ENCODE measurements at places on chromosomes 16 and 17.

- no peak for DNase-seq
Observed at GRCh38 chr16:52450916-52451315, 96.0 kb downstream of the TOX3 start.

DNA sequence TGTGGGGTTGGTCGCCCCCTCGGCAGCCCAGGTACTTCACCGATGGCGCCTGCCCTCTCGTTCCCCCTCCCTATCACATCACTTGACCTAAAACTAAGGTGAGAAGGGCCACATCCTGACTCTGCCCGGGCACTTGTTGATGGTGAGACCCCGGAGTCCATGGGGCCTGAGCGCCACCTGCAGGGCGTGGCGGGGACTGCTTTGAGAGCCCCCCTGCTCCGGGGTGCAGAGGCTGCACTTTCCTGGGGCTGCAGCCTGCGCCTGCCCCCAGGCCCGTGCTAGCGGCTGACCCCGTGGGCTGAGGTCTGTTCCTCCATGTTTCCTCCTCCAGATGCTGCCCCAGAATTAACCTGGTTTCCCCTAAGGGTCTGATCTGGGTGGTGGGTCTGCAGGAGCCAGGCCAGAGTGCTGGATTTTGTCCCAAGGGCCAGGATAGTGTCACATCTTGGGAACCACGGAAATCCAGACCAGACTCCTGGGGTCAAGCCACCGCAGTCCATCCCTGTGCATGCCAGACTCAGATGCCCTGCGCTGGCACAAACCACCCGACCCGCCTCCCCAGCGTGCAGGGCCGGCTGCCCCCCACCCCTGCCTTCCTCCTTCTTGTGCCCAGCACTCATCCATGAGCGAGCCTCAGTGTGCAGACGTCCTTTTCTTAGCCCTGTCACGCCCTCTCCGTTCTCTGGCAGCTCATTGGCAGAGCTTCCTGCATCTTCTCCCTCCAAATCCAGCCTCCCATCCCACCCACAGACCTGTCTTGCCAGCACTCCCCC is 2.7 kb downstream of the NDUFAF8 start:
- peak; percentile 52 for DNase-seq

- DNase-seq = no peak
Observed at GRCh38 chr16:12392585-12393091, 411.0 kb downstream of the CPPED1 start.

- DNase-seq = no peak
Observed at GRCh38 chr17:60905709-60906108, 228.1 kb downstream of the BCAS3 start.

GRCh38 chr16:55349867-55350266 is 25.9 kb downstream of the IRX6 start:
- DNase-seq = no peak

GRCh38 chr17:79825580-79825921 is 13.7 kb downstream of the CBX4 start:
- DNase-seq = no peak

Measured in effector CD4-positive, alpha-beta T cell (primary cell).